ENCODE measurements at places on chromosomes 6 and 20.

DNA sequence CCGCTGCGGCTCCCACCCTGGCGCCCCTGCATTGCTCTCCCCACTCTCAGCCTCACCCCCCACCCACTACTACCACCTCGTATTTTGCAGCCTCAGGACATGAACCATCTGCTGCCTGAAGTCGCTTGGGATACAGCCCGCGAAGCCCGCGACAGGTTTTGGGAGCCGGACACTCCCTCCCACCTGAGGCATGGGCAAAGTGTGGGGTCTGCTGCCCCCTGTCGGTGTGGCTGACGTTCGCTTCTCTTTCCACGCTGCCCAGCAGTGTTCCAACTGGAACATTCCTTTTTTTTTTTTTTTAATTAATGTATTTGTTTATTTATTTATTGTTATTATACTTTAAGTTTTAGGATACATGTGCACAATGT, 15.3 kb upstream of the LPA start:
- no peak for ATAC-seq

DNA sequence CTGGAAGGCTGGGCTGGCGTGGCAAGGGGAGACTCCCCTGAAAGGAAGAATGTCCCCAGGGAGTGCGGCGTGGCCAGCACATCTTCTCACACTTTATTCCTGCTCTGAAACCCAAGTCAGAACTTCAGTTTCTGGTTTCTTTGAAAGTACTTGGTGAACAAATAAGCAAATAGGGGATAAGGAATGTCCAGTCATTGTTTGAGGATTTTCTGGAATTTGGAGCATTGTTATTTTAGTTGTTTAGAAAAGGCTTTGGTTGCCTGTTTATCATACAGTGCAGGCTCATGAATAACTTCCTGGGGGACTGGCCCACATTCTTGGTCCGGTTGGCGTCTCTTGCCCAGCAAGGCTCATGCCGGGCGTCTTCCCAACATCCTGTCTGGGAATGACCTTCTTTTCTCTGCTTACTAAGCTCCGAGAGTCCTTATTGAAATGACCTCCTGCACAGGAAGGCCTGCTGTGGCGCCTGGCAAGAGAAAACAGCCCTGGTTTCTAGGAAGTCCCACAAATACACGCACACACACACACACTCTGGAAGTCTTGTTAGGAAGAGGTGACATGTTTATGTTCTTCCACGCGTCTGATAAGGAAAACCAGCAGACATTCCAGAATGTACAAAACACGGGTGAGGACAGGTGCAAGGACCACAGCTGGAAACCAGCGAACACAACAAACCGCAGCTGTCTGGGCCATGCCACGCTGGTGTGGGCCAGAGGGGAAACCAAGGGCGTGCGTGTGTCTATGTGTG, 71.9 kb downstream of the TMEM170B start:
- ATAC-seq: no peak

DNA sequence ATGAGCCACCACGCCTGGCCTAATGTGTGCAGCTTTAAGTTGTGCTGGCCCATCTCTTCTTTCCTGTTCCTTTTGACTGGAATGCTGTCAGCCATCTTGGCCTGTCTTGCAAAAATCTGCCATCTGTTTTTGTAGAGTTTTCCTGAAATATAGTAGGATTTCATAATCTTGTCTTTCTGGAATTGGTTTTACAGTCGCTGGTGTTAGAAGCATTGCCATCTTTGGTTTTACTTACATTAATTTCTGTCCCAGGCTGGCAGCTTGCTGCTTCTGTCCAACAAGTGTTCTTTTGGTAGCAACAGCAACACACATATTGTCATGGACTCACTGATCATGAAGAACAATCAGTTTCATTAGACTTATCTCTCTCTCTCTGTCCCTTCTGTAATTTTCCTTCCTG, 29.1 kb upstream of the TULP1 start:
- ATAC-seq: no peak

DNA sequence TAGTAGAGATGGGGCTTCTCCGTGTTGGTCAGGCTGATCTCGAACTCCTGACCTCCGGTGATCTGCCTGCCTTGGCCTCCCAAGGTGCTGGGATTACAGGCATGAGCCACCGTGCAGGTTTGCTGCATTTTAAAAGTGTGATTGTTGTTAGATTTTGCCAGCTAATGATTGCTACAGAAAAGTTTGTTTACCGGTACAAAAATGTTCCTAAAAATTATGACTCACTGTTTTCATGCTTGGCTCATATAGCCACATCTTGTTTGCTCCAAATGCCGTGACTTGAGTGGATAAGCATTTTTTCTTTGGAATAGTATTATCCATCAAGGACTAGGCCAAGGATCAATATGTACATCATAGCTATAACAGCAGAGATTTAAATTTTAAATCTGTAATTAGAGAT, 24.3 kb downstream of the LRRN4 start:
- ATAC-seq: no peak

- ATAC-seq: no peak
Measured at GRCh38 chr6:91654357-91654756, 1067.5 kb upstream of the MAP3K7 start.

GRCh38 chr6:111076024-111076695, 11.1 kb upstream of the SLC16A10 start:
- ATAC-seq: no peak

- no peak for ATAC-seq
Measured at GRCh38 chr6:130127195-130127594, 95.6 kb downstream of the SAMD3 start.

GRCh38 chr6:119186490-119186889, 108.0 kb upstream of the FAM184A start:
- no peak for ATAC-seq

GRCh38 chr6:95629551-95629950, 52.2 kb downstream of the MANEA start:
- no peak for ATAC-seq

DNA sequence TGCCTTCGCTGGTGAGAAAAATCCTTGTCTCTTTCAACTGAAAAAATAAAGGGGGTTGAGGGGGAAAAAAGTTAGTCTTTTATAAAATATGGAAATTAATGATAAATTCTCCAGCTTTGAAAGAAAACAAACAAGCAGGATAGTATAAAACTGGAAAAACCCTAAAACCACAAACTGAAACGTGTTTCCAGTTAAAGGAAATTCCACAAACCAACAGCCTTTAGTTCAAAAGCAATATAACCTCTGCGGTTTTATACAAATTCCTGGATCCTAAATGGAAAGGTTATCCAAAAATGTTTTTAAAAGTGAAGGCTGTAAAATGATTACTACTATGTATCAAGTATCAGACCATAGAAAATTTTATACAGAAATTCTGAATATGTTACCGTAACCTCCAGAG, 55.6 kb downstream of the BMP5 start:
- ATAC-seq: no peak

GRCh38 chr6:90233994-90234393, 62.6 kb downstream of the BACH2 start:
- ATAC-seq: peak; percentile 48

DNA sequence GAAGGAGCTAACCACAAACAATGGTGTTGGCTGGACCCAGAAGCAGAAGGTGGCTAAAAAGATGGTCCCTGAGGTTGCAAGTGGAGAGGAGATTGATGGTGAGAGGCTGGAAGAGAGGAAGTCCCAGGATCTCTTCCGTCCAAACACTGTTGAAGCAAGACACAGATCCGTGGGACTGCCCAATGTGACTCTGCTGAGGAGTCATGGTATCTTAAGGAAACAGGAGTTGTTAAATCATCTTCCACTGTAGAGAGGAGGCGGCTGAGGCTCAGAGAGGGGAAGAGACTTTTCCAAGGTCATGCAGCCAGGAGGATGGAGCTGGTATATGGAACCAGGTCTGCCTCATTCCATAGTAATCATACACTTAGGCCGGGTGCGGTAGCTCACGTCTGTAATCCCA, 4.1 kb upstream of the ZNF335 start:
- no peak for ATAC-seq

DNA sequence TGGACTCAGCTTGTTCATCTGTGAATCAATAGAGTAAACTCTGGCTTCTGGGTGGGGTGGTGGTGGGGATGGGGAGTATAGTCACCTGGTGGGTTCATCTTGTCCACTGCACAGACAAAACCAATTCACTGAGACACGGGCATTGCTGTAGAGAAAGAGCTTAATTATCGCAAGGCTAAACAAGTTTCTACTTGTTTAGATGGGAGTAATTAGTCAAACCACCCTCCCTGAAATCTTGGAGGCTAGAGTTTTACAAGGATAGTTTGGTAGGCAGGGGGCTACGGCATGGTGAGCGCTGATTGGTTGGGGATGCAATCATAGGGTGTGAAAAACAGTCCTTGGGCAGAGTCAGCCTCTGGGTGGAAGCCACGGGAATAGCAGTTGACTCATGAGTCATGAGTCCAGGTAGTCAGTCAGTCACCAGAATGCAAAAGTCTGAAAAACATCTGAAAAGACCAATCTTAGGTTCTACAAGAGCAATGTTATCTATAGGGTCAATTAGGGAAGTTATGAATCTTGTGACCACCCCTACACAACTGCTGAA, 77.8 kb downstream of the STMND1 start:
- no peak for ATAC-seq

GRCh38 chr6:79946272-79947190, 822 bp downstream of the ELOVL4 start:
- ATAC-seq: peak; percentile 13

DNA sequence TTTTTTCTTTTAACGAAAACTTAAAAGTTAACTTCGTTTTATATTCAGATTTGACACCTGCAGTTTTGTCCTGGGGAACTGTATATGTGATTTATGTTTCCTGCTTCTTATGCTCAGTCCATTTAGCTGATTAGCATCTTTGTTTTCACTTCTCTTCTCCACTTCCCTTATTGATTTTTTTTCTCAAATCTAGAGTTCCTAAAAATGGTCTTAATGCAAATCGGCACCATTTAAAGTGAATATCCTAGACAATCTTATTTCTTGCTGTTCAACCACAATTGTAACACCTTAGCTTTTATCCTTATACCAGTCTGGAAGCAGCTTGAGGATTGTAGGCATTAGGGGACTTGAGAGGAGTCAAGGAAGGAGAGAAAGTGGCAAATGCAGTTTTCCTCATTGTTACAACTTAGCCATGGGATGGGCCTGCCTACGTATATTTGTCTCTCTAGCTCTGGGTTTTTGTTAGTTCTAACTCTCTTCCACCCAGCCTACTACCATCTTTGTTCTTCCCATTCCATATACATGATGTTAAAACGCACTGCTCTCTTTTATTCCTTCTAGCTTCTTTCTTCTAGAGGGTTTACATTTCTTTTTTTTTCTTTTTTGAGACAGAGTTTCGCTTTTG, 8.5 kb downstream of the QRSL1 start:
- ATAC-seq: peak; percentile 94

DNA sequence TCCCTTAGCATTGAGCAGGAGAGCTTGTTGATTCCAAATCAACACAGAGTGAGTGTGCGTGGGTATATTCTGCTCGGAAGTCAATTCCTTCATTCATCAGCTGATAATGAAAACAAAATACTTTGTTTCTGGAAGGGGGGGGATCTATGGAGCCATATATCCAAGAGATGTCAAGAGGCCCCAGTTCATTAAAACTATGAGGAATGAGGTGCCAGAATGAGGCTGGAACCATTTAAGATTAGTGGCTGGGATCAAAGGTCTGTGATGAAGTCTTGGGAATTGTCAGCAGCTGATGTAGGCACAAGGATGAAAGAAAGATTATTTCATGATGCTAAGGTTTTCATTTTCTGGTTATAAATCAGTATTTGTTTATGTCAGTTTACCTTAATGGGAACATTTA, 30.5 kb upstream of the PLEKHG1 start:
- no peak for ATAC-seq

DNA sequence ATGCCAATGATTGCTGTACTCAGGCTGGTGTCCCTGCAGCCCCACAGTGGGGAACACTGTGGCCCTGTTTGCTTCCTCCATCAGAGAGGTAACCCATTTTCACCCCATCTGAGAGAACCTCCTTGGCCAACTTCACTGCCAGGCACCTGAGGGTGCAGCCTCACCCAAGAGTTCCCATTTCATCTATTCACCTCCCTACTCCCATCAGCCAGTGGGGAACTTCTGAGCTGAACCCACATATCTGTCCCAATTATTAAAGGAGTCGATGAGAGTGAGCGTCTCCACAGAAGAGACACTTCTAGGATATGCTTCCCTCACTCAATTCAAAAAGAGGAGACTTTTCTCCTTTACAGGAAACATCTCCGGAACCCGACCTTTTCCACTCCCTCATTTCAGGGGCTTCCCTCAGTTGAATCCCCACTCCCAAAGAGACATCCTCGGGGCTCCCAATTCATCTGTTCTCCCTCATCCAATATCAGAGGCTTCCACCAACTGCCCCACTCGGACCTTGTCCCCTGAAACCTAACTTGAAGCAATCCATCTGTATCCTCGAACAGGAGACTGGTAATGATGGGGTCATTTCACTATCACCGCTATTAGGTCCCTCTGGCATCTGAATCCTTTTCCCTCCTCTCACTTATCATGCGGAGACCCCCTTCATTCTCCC, 988 bp downstream of the UBE2V1 start:
- ATAC-seq: no peak

DNA sequence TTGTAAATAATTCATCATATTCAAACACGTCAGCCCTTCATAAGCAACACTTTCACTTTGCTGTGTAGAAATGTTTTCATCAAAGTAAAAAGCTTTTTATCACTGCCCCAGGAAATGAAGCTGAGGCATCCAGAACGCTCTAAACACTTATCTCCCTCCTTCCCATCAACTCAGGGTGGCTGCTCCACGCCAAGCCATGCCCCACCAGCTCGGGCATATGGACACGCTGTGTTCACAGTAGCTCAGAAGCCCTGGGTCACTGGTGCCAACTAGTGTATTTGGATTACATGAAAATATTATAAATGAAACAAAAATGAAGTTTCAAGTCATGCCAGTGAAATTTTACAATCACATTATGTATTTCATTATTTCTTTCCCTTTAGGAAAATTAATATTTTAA, 10.3 kb downstream of the PDE10A start:
- ATAC-seq: no peak

DNA sequence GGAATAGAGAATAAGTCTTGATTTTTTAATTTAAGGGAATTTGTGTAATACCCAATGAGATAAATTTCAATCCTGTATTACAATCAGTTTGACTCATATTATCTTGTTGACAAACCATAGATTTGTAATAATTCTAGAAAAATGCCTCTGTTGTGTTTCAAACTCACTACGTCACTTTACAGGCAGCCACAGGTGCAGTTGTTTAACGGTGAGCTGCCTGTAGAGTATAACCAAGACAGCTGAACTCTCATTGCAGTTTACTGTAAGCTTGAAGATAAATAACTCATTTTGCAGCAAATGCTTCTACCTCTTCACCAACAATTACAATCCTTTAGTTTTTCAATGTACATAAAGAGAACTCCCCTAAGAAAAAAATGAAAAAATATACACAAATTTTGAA, 114.3 kb downstream of the PRKN start:
- ATAC-seq: no peak

GRCh38 chr20:58228484-58229197, at the start of gene ANKRD60:
Gene ANKRD60 (minus strand): TSS chr20:58228653. CDS start chr20:58228653, 0 bp downstream.
- ATAC-seq: peak; percentile 67

DNA sequence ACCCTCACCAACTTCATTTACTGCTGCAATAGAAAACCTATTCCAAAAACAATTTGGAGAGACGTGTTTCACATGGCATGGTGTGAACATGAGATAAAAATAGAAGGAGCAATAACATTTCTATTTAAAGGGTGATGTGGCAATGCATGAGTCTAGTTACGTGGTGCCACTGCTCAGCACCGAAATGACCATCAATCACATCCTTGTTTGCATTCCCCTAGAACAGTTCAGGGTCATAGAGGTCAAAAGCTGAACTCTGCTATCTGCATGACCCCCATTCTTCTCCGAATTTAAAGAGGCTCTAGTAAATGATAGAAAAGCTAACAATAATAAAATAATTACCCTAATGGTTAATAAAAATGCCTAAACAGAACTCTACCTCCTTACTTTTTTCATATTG, 29.5 kb downstream of the ROS1 start:
- ATAC-seq: no peak

Data from stimulated activated memory B cell treated with anti-CD40 and anti-IgM and Interleukin-4, amounts not matched to agents 10 μg/mL and 1 μg/mL and 100 μg/mL, for 72 hours (primary cell).